Activated T-cell treated with anti-CD3 and anti-CD28 coated beads, Interleukin-2, amount 50 U/mL, for 24 hours (primary cell): ENCODE measurements at places on chromosomes 3 and 15.

DNA sequence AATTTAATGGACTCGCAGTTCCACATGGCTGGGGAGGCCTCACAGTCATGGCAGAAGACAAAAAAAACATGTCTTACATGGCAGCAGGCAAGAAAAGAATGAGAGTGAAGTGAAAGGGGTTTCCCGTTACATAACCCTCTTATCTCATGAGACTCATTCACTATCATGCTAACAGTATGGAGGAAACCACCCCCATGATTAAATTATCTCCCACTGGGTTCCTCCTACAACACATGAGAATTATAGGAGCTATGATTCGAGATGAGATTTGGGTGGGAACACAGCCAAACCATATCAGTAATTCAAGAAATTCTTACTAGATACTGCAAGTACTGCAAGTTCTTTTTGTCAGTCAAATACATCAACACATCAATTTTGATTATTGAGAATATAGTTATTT is 311.4 kb upstream of the SLITRK3 start:
- H3K27ac ChIP-seq: no peak overlapping the region
- DNase-seq: no peak
- H3K36me3 ChIP-seq: no peaks in the 10 kb centered on the region
- no peak overlapping the region for H3K4me3 ChIP-seq
- H3K4me1 ChIP-seq: no peaks in the 10 kb centered on the region

DNA sequence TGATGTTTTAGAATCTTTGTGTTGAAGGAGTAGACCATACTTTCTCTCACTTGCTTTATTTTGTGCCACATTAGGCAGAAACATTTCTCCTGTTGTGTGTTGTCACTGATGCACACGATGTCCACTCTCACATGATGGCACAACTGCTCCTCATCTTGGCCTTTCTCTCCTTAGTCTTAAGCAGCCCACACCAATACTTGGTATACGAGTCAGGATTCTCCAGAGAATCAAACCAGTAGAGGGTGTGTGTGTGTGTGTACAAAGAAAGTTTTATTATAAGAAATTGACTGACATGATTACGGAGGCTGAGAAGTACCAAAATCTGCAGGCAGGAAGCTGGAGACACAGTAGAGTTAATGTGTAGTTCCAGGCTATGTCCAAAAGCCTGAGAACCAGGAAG is 187.1 kb downstream of the ALCAM start:
- H3K27ac ChIP-seq: no peak overlapping the region
- H3K4me1 ChIP-seq: no peaks in the 10 kb centered on the region
- H3K27me3 ChIP-seq: no peaks in the 10 kb centered on the region
- no peak for DNase-seq
- H3K36me3 ChIP-seq: peaks cover 23% of the 10 kb centered on the region
- no peak overlapping the region for H3K4me3 ChIP-seq

DNA sequence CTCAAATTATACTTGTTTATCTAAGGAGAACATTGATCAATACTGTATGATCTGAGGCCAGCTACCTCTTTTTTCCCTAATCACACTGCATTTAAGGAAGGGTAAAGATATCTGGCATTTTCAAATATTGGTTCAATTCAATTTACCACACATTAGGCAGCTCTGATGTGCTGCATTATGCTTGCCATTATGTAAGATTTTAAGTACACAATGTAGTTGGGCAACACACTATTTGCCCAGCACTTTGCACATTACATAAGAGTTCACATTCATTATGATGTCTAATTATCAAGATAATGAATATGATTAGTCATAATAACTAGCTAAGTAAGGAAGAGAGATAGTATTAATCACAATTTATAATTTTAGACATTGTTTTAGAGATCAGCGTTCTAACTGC is 196.3 kb downstream of the BCHE start:
- H3K4me1 ChIP-seq: no peaks in the 10 kb centered on the region
- H3K27ac ChIP-seq: no peak overlapping the region
- H3K27me3 ChIP-seq: no peaks in the 10 kb centered on the region
- no peak overlapping the region for H3K4me3 ChIP-seq

DNA sequence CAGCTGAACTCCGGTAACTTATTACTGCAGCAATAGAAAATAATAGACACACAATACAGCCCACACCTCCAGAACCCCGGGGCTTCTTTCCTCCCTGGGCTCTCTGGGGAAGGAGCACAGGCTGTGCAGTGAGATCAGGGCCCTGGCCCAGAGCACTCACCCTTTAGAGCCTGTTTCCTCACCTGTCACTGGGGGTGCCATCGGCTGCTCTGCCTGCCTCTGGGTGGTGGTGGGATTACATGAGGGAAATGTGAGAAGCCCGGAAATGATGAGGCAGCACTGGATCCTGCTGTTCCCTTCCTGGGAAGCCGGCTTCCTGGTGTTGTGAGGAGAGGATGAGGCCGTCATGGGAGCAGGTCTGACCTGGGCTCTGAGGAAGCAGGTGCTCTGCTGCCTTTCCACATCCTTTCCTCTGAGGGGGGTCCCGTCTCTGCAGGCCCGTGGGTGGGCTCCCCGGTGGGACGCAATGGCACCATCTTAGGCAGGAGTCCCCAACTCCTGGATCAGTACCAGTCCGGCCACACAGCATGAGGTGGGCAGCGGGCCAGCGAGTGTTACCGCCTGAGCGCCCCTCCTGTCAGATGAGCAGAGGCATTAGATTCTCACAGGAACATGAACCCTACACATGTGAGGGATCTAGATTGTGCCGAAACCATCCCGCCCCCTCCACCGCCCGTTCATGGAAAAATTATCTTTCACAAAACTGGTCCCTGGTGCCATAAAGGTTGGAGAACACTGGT is 220.9 kb upstream of the CTDSPL start:
- no peak for DNase-seq
- H3K4me3 ChIP-seq: no peak overlapping the region
- H3K4me1 ChIP-seq: no peaks in the 10 kb centered on the region
- no peak overlapping the region for H3K27ac ChIP-seq
- no peaks in the 10 kb centered on the region for H3K36me3 ChIP-seq
- no peaks in the 10 kb centered on the region for H3K27me3 ChIP-seq

DNA sequence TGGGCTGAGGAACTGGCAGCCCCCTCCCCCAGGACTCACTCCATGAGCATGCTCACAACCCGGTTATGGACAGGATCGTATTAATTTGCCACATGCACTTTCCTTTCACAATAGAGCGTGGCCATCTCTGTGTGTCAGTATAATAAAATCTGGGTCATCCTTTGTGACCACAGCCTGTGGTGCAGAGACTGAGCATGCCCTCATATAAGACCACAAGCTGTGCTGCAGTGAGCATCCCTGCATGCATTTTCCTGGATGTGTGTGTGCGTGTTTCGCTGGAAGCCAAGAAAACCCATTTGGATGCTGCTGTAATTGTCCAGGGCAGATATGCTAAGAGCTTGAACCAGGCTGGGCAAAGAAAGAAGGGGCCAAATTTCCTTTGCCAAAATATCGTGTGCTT is 39.7 kb downstream of the CYP11A1 start:
- no peak overlapping the region for H3K27ac ChIP-seq
- H3K4me3 ChIP-seq: no peak overlapping the region
- peaks cover 11% of the 10 kb centered on the region for H3K4me1 ChIP-seq
- DNase-seq: no peak
- no peaks in the 10 kb centered on the region for H3K36me3 ChIP-seq
- H3K27me3 ChIP-seq: no peaks in the 10 kb centered on the region

- H3K4me3 ChIP-seq: no peak overlapping the region
- no peak for DNase-seq
- no peak overlapping the region for H3K27ac ChIP-seq
These were observed 11.8 kb upstream of the CCR8 start for GRCh38 chr3:39317571-39318169.

- H3K4me1 ChIP-seq: peaks cover 6% of the 10 kb centered on the region
- H3K27ac ChIP-seq: no peak overlapping the region
- DNase-seq: no peak
- H3K27me3 ChIP-seq: no peaks in the 10 kb centered on the region
- no peaks in the 10 kb centered on the region for H3K36me3 ChIP-seq
These were observed 116.6 kb downstream of the ST8SIA2 start for GRCh38 chr15:92510163-92510882.

DNA sequence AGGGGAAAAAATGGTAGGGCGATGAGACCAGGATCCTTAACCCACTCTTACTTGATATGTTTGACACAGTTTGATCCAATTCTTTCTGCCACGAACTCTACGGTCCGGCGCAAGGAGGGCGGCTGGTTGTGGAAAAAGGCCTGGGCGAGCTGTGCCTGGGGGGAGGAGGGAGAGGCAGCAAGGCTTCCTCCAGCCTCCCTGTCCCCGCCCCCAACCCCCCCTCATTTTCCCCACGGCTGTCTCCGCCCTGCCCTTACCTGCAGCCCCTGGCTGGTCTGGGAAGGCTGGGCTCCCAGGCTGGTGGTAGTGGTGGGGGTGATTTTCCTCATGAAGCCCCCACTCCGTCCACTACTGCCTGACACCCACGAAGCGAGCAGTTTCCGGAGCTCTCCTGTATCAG is 8.0 kb downstream of the CDAN1 start:
- H3K4me1 ChIP-seq: no peaks in the 10 kb centered on the region
- no peaks in the 10 kb centered on the region for H3K27me3 ChIP-seq
- no peak overlapping the region for H3K4me3 ChIP-seq
- no peak overlapping the region for H3K27ac ChIP-seq
- no peak for DNase-seq

DNA sequence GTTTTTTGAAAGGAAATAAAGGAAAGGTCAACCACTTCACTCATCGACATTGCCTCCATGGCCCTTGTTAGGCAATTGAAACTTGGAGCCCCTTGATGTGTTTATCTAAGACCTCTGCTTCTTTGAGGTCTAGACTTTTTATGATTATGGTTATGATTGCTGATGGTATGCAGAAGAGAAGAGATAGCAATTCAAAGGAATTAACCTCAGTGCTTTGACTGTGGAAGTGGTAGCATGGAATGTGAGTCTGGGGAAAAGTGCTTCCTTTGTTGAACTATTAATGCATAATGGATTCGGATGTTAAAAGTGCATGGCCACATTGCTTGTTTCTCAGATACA is 46.1 kb downstream of the FNDC3B start:
- H3K27me3 ChIP-seq: no peaks in the 10 kb centered on the region
- H3K36me3 ChIP-seq: peaks cover 9% of the 10 kb centered on the region
- H3K4me1 ChIP-seq: peaks cover 41% of the 10 kb centered on the region
- H3K27ac ChIP-seq: no peak overlapping the region

- no peak for DNase-seq
- no peaks in the 10 kb centered on the region for H3K36me3 ChIP-seq
- peaks cover 31% of the 10 kb centered on the region for H3K27me3 ChIP-seq
- H3K27ac ChIP-seq: no peak overlapping the region
- H3K4me1 ChIP-seq: peaks cover 11% of the 10 kb centered on the region
These were observed 58.3 kb downstream of the LSM3 start for GRCh38 chr3:14236902-14237301.

- no peak for DNase-seq
- peaks cover 67% of the 10 kb centered on the region for H3K4me1 ChIP-seq
- H3K36me3 ChIP-seq: no peaks in the 10 kb centered on the region
- peak overlapping the region; percentile 38 for H3K4me3 ChIP-seq
These were observed 64.0 kb upstream of the AKAP13 start for GRCh38 chr15:85316244-85316934.

- H3K27me3 ChIP-seq: peaks cover 12% of the 10 kb centered on the region
- no peak for DNase-seq
- peaks cover 23% of the 10 kb centered on the region for H3K4me1 ChIP-seq
- H3K27ac ChIP-seq: peak overlapping the region; percentile 79
- peaks cover 50% of the 10 kb centered on the region for H3K36me3 ChIP-seq
These were observed 1.1 kb downstream of the TICRR start for GRCh38 chr15:89576417-89576773.

GRCh38 chr15:90062462-90062932 is 39.8 kb downstream of the IDH2 start:
- peaks cover 50% of the 10 kb centered on the region for H3K4me1 ChIP-seq
- H3K4me3 ChIP-seq: no peak overlapping the region
- H3K36me3 ChIP-seq: peaks cover 10% of the 10 kb centered on the region
- peak; percentile 49 for DNase-seq

DNA sequence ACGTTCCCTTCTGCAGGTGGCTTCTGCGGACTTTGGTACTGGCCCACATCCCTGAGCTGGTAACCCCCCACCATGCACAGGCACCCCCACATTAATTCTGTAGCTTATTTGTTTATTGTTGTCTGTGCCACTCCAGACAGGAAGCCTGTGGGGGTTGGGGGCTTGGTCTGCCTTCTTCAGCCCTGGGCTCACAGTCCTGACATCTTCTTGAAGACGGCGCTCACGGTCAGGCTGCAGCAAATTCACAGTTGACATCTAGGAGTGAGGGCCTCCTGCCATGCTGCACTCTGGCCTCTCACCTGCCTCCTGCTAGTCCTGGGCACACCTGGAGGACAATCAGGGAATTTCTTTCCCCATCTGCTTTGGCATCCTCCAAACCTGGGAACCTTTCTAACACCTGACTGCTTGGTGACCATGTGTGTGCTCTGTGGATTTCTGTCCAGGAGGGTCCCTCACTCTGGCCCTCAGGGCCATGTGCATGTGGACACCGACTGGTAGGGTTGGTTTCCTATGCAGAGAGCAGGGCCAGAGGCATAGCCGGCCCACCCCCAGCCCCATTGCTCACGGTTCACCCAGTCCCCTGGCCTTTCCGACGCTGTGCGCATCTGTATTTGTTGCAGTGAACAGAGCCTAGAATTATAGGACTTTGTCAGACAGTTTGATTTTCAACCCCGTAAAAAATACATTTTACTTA is 68.8 kb downstream of the APBA2 start:
- H3K27me3 ChIP-seq: no peaks in the 10 kb centered on the region
- peaks cover 68% of the 10 kb centered on the region for H3K4me1 ChIP-seq
- DNase-seq: peak; percentile 23
- H3K27ac ChIP-seq: peak overlapping the region; percentile 37

GRCh38 chr3:149493315-149494021 is 19.0 kb downstream of the TM4SF4 start:
- H3K4me1 ChIP-seq: peaks cover 5% of the 10 kb centered on the region
- DNase-seq: no peak
- no peak overlapping the region for H3K27ac ChIP-seq

- H3K27me3 ChIP-seq: no peaks in the 10 kb centered on the region
- no peak overlapping the region for H3K4me3 ChIP-seq
- no peak for DNase-seq
These were observed 99.8 kb downstream of the TRIM69 start for GRCh38 chr15:44836094-44836493.

- no peak overlapping the region for H3K27ac ChIP-seq
- no peak for DNase-seq
- no peaks in the 10 kb centered on the region for H3K36me3 ChIP-seq
These were observed 521.0 kb upstream of the MDFIC2 start for GRCh38 chr3:70833239-70833960.

GRCh38 chr3:154786724-154787123 is 293.4 kb upstream of the MME start:
- no peaks in the 10 kb centered on the region for H3K36me3 ChIP-seq
- no peak overlapping the region for H3K4me3 ChIP-seq
- no peaks in the 10 kb centered on the region for H3K27me3 ChIP-seq
- no peak overlapping the region for H3K27ac ChIP-seq
- no peaks in the 10 kb centered on the region for H3K4me1 ChIP-seq
- no peak for DNase-seq

DNA sequence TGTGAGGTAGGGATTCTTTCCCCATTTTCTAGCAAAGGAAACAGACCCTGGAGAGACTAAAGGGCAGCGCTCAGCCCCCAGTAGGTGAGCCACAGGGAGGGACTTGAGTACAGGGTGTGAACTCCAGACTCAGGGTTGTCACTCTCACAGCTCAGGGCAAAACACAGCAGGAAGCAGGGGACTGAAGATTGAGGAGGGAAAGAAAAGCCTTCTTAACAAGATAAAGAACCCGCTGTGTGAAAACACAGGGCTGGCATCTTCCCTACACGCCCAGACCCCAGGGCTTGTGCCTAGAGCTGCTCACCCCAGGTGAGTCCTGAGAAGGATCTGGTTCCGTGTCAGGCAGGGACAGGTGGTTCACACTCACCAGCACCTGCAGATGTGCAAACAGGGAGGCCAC is 59.6 kb downstream of the ABTB1 start:
- no peak overlapping the region for H3K27ac ChIP-seq
- H3K4me1 ChIP-seq: no peaks in the 10 kb centered on the region
- no peak for DNase-seq
- peaks cover 22% of the 10 kb centered on the region for H3K27me3 ChIP-seq
- no peak overlapping the region for H3K4me3 ChIP-seq
